GM23338 (cell line): ENCODE measurements at places on chromosomes 1 and 21.

GRCh38 chr1:166980383-166980782 is 5.0 kb upstream of the ILDR2 start:
- no peak for DNase-seq

GRCh38 chr1:161095230-161095629 is 2.9 kb upstream of the KLHDC9 start:
- no peak for DNase-seq

- DNase-seq: no peak
Observed at GRCh38 chr1:14082331-14082730, 382.3 kb downstream of the PRDM2 start.

DNA sequence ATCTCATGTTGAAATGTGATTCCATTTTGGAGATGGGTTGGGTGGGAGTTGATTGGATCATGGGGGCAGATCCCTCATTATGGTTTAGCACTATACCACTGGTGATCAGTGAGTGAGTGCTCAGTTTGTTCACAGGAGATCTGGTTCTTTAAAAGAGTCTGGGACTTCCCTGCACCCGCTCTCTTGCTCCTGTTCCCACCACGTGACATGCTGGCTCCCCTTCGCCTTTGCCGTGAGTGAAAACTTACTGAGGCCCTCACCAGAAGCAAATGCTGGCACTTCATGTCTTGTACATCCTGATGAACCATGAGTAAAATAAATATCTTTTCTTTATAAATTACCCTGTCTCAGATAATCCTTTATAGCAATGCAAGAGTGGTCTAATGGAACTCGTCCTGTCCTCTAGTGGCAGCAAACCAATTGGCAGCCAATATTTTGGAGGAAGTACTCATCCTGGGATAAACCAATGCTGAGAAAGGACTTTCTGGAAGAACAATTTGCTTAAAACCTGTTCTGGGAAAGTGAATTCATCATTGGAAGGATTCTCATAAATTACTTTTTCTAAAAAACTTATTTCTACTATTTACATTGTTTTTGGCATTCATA is 27.8 kb upstream of the CYP4A11 start:
- peak; percentile 43 for DNase-seq

GRCh38 chr1:2248854-2249558 is 20.9 kb downstream of the SKI start:
- no peak for DNase-seq

GRCh38 chr1:97870589-97870988 is 50.2 kb downstream of the DPYD start:
- peak; percentile 3 for DNase-seq
